Activated B cell treated with CpG ODN at 0.5 μM for 24 hours (primary cell): ENCODE measurements at places on chromosomes 4 and X.

DNA sequence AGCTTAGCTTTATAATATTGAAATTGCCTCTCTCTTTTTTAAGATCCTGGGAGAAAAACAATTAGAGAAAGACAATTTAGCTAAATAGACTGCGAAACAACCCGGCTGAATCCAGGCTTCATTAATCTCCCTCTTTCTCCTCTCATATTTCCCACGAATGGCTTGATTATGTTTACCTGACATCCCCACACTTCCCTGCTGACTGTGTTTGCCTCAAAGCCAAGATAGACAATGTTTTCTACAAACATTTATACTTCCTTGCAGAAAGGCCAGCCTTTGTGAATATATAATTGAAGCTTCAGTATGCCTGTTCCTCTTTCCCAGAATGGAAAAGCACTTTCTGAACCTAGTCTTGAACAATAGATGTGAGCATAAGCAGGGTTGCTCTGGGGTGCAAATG, 566.8 kb downstream of the PDHA2 start:
- no peak for DNase-seq

- no peak for DNase-seq
Observed at GRCh38 chr4:19301527-19301926, 950.2 kb upstream of the SLIT2 start.

DNA sequence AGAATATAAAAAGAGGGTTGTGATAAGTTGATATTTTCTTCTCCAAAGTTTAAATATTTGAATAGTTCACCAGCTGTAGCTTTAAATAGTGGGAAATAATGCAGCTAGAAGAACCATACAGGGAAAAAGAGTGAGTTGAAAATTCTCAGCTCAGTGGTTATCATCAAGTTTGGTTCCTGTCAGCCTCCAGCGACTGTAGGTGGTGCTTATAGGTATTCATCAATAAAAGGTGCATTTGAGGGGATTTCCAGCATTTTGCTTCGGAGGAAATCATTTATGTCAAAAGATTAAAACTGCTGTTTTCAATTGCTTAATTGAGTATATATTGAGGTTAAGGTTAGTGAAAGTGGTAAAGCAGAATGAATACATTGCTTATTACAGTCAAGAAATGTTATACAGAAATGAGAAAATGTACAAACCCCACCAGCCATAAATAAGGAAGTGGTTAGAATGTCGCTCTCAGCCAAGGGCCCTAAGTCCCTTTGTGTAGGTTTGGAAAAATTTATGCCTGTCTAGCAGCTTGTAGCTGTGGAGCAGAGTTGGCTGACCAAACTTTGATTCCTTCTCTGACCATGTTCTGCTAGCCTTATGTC, 532.9 kb upstream of the FTHL17 start:
- DNase-seq: no peak

GRCh38 chr4:140930557-140930956, 174.4 kb upstream of the TBC1D9 start:
- DNase-seq: no peak

DNA sequence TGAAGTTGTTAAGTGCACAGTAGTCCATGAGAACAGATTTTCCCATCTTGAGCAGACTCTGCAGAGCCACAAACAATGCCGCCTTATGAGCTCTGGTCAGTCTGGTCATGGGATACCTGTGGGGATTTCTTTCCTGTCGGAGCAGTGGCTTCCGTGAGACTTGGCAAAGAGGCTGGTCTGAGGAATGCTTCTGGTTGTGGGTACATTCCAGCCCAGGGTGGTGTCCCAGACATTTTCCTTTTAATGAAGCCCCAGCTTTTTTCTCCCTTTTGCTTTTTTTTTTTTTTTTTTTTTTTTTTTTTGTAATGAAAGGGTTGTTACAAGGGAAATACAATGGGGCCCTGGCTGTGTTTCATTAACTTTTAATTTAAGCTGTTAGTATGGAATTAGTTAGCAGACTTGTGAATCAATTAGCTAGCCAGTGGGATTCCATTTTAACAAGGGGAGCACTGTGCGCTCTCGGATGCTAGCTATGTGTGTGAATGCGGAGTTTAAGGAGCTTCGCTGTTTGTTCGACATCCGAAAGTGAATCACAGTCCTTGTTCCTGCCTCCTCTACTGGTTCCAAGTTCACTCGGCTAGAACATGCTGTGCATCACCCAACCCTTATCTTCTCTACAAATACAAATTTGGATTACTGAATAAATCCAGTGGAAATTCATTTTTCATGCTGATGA, 225.1 kb downstream of the CBR4 start:
- no peak for DNase-seq

GRCh38 chr4:80172203-80172602, 25.1 kb upstream of the PRDM8 start:
- no peak for DNase-seq

- no peak for DNase-seq
Observed at GRCh38 chr4:118113220-118113619, 78.9 kb downstream of the NDST3 start.

DNA sequence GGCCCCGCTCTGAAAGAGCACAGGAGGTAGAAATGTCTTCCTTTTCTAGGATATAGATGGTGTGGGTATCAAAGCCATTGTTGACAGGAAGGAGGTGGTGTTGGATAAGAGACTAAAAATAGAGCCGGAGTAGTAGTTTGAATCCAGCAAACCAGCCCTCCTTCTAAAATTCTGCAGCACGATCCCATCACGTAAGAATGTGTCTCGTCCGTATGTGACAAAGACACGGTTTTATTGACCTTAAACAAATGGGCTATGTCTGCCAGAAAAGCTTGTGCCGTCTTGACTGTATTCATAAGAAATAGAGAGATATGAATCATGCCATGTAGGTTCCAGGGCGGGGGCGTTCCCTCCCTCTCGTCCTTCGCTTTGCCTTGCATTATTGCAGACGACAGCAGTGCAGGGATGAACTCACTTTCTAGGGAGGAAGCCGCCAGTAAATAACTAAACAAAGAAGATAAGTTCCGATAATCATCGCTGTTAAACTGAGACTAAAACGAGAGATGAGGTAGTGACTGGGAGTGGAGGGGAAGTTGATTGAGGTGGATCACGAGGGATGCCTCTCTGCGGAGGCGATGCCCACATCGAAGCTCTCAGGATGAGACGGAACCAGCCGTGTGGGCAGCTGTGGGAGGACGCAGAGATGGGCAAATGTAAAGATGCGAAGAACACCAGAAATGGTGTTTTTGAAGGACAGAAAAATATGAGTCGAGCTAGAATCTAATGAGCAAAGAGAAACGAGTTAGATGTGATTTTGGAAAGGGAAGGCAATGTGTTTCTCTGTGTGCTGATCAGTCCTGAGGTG, 3.4 kb downstream of the TENM3 start:
- DNase-seq: no peak

- no peak for DNase-seq
Observed at GRCh38 chr4:101065935-101066485, 281.3 kb downstream of the PPP3CA start.

DNA sequence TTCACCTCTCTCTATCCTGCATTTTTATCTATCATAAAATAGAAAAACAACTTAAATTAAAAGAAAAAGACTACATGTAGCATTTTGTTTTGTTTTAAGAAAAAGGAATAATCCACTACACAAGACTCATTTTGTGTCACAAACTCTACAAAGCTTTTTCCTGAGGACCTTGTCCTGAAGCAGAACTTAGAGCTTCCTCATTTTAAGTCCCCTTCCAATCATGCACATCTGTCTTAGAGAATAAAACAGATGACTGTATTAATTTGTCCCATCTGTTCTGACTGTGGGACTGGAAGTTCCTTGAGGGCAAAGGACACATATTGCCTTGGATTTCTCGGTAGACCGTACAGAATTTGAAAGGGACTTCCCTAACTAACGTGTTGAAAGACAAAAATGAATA, 218.5 kb downstream of the COL25A1 start:
- no peak for DNase-seq

DNA sequence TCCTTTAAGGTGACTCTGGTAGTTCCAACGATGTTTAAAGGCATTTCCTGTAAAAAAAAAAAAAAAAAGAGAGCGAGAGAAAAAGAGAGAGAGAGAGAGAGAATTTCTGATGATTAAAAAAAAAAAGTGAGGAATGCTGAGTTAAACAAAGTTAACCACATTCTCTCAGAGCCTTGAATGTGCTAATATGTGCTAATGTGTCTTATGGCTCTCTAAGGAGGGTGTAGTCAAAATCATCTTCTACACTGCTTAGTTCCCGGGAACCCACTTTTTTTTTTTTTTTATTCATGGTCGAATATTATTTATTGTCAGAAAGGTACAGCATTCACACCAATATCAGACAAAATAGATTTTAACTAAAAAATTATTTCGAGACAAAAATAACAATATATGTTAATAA, 111.7 kb downstream of the SNCA start:
- no peak for DNase-seq

- DNase-seq: no peak
Observed at GRCh38 chr4:112238833-112239232, 7.2 kb downstream of the AP1AR start.

GRCh38 chr4:83832110-83832825, 296.4 kb downstream of the GPAT3 start:
- DNase-seq: no peak
